Stimulated activated CD4-positive, alpha-beta T cell treated with anti-CD3 and anti-CD28 coated beads, Interleukin-2, amount 100 ng/mL, for 24 hours (primary cell): ENCODE measurements at places on chromosomes 7 and 10.

- peak; percentile 25 for DNase-seq
Observed at GRCh38 chr7:140003913-140004382, 58.8 kb downstream of the PARP12 start.

DNA sequence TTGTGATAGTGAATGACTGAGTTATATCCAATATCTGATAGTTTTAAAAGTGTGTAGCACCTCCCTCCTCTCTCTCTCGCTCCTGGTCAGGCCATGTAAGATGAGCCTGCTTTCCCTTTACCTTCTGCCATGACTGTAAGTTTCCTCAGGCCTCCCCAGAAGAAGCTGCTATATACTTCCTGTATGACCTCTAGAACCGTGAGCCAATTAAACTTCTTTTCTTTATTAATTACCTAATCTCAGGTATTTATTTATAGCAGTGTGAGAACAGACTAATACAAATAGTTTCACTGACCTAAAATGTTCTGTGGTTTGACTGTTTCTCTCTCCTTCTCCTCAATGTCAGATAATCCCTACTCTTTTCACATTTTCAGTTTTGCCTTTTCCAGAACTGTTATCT, 321.3 kb upstream of the MBL2 start:
- DNase-seq, result no peak

DNA sequence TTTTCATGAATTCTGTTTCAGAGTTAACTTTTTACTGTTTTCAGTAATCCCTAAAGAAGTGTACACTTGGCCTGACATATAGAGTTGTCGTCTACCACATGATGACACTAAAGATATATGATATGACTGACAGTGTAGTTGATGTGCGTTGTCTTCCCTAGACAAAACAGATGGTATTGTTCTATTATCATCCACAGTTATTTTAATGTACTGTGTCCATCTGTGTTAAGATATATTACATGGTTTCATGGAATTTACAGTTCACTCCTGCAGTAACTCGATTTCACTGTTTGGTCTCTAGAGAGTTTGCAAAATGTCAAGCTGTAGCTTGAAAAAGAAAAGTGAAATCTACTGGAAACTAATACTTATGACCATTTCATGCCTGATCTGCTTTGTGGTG, 18.1 kb downstream of the FOXP2 start:
- DNase-seq, result no peak

DNA sequence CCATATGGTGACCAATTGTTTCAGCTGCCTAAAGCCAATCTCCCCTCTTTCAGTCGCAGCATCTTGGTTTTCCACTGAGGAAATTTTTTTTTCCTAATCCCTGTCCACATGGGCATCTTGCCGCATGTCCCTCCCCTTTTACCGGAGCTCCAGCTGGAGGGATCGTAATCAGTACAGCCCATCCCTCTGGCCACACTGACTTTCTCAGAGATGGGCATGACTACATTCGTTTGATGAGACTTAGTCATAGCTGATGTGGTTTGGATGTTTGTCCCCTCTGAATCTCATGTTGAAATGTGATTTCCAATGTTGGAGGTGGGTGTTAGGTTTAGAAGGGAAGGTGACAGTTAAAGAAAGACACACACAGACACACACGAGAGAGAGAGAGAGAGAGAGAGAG, 186.8 kb upstream of the CXCL12 start:
- no peak for DNase-seq

DNA sequence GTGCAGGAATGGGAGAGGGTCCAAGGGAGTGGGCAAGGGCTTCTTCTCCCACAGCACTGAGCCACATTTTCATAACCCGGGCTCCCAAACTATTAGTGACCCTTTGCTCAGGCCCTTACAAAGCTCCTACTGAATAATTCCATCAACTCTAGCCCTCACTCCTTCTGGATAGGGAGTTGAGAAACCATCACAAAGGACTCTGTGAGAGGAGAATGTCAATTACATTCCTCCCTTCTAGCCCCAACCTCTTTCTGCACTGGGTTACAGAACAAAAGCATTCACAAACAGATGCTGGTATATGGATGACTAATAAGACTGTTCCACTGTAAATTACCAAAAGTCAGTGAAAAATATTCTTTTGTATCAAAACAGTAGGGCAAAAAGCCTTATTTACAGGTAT, 203.7 kb downstream of the SORCS1 start:
- no peak for DNase-seq

DNA sequence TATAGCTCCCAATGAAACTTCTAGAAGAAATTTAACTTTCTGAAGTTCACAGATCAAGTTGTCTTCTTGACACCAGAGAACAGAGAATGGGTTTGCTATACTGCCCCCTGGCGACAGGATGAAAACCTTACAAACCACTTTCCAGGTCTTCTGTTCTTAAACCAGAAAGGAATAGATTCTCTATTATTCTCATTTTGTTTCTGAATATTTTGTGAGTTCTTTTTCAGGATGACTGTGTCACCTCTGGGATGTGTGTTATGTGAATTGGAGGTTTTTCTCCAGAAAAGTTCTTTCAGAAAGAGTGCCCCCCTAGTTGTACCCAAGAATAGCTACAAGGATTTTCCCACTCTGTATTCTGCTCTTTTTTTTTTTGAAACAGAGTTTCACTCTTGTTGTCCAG, 6.3 kb downstream of the IFT22 start:
- peak; percentile 64 for DNase-seq

GRCh38 chr7:92723943-92724342, 112.4 kb downstream of the CDK6 start:
- no peak for DNase-seq

DNA sequence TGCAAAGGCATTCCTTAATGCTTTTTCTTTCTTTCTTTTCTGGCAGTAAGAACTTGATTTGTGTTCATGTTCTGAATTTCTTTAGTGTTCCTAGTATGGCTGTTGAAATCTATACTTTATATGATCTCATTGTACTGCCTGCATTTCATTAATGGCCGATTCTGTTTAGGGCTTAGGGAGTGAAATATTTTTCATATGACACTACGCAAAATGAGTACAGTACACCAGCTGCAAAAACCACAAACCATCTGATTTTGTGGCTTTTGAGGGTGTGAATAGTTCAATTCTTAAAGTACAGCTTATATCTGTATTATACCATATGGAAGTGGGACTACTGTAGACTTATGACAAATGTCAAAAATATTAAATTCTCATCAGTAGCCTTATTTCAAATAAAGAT, 69.1 kb upstream of the FOXP2 start:
- DNase-seq, result no peak

- DNase-seq, result no peak
Observed at GRCh38 chr7:138885383-138886147, 87.6 kb upstream of the ATP6V0A4 start.

- no peak for DNase-seq
Observed at GRCh38 chr7:140542228-140542603, 62.9 kb upstream of the MKRN1 start.

DNA sequence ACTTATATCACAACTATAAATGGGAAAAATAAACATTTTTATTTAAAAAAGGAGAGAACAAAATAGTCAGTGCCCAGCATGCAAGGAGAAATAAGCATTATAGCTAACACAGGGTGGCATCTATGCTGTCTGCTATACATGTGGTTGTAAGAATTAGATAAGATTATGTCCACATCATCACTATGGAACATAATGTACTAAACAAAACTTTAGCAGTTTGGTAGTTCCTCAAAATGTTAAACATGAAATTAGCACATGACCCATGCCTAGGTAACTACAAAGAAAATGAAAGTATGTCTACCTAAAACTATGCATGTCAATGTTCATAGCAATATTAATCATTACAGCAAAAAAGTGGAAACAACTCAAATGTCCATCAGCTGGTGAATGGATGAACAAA, 28.7 kb upstream of the RUFY2 start:
- no peak for DNase-seq

- DNase-seq, result no peak
Observed at GRCh38 chr10:86058964-86059363, 307.6 kb downstream of the GRID1 start.

DNA sequence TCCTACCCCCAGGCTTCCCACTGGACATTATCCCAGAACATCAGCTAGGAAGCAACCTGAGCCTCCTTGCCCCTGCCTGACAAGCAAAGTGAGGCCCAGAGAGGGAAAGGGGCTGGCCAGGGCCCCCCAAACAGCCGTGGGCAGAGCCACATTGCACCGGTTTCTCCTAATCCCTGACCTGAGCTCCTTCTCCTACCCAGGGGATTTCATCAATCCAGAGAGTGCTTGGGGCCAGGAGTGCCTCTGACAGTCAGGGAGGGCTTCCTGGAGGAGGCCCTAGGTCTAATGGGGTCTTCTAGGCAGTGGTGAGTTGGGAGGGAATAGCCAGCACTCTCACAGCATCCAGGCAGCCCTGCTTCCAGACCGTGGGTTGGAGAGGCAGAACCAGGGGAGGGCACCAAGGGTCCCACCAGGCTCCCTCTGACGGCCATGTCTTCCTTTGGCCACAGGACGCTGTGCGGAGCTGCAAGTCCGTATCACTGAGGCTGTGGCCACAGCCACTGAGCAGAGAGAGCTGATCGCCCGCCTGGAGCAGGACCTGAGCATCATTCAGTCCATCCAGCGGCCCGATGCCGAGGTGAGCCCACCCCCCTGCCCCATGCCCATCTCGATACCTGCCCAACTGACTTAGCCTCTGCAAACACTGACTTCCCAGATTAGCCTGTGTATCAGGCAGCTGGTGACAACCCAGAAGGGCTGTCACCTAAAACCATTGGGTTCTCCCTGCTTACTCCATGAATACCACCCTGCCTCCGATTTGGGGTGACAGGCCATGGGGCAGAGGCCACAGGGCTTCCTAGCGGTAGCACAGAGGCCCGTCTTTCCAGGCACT, 13.5 kb upstream of the SH2B2 start:
- DNase-seq, result no peak

DNA sequence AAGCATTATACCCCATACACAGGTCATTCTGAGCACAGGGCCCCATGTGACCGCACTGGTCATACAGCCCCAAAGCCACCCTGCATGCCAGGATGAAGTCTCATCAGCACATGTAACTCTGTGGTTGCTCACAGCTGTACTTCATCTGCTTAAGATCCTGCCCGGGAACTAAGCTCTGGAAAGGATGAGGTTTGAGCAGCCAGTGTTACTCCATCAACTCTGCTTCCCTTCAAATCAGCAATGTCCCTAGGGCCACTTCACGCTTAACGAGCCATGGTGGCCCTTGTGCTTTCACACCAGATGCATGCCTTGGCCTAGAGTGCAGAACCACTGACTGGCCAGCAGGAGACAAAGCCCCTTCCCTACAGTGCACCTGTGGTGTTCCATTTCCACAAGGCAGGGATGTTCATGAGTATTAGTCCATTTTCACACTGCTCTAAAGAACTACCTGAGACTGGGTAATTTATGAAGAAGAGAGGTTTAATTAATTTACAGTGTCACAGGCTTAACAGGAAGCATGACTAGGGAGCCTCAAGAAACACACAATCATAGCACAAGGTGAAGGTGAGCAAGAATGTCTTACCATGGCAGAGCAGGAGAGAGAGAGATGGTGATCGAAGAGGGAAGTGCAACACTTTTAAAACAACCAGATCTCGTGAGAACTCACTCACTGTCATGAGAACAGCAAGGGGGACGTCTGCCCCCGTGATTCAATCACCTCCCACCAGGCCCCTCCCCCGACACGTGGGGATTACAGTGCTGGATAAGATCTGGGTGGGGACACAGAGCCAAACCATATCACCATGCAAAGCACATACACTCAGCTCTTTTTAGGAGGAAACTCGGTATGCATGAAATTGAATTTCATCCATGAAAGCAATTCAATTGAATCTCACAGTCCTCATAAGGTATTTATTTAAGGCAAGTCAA, 149.0 kb upstream of the CDCA7L start:
- DNase-seq, result no peak

GRCh38 chr10:71285180-71285545, 33.9 kb upstream of the SLC29A3 start:
- peak; percentile 53 for DNase-seq

- DNase-seq, result no peak
Observed at GRCh38 chr10:124084708-124085107, 8.7 kb downstream of the CHST15 start.

DNA sequence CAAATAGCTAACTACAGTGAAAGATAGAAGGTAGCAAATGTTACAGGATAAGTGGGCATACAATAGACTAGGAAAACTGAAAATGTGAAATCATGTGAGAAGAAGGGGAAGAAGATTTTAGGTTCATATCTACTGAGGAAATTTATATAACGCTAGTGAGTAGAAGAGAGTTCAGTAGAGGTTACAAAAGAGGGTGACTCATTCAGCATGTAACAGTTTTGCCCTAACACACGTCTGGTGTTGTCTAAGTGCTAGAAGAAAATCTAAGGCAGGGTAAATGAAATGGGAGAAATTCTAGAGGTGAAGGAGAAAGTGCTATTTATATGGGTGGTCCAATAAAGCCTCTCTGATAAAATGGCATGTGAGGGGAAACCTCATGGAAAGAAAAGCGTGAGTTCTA, 731.4 kb upstream of the POT1 start:
- DNase-seq, result no peak

GRCh38 chr10:87054373-87055295, 34.5 kb downstream of the FAM25A start:
- DNase-seq, result no peak

GRCh38 chr7:92527300-92528187, 776 bp downstream of the PEX1 start:
- DNase-seq, result peak; percentile 64

DNA sequence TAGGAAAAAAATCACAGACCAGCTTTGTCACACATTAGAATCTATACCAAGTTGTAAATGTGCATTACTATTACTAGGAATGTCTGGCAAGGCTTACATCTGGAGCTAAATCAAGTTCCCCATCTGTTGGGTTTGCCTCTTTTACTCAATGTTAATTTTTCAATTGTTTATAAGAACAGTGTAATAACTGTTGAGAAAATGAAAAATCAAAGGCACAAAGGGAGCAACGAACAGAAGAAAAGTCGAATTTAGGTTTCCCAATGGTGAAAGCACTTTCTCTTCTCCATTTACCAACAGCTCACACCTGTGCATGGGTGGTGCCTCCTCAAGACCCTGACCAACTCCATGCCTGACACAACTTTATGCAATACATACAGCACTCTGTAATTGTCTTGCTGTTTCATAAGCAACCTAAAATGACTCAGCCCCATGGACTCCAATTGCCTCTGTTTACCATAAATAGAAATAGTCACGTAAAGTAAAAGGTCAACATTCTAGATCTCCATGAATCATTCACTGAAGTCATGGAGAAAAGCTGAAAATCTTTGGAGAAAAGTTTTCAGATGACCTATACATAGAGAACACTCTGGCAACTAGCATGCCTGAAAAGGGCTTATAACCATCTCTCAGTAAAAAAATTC, 95.5 kb upstream of the KCNIP2 start:
- no peak for DNase-seq

- DNase-seq, result no peak
Observed at GRCh38 chr10:132273966-132274365, 33.8 kb downstream of the STK32C start.
